ENCODE measurements at places on chromosomes 6 and 20. TPM values are rescaled to one million over a fixed set of nuclear protein-coding genes. Genes with fewer than 3 reads are reported as not detected.

DNA sequence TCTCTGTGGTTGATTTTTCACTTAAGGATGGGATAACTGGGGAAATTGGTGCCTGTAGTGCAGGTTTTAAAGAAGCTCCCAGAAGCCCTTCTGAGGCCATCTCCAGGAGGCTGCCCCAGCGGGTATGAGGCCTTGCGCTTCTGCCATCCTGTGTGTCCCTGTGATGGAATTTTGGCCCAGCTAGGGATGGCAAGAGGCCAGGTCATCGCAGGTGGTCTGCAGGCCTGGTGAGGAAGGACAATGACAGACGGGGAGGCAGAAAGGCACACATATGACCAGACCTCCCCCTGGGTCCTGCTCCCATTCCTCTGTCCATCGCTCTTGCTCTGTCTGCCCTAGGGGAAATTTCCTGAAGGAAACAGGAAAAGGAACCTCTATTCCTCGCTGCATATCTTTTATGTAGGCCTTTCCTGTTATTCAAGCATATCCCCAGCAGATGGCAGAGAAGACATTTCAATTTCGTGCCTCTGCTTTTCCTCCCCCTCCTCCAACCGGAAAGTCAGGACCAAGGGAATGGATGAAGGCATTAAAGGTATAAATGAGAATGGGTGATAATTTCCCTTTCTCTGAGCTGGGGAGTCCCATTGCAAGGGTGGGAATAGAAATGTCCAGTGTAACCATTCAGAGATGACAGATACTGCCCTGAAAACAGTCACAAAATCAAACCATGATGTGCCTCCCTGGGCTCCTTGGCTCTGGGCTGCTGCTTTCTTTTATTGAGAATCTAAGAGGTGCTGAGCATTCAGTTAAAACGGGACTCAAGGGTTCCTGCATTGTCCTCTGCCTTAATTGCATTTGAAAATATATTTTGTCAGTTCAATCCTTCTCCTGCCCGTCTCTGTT is 17.6 kb upstream of the HLA-F start:
- H3K4me1 ChIP-seq: peaks cover 20% of the 10 kb centered on the region
- no peak overlapping the region for H3K4me3 ChIP-seq
- no peak for DNase-seq
- H3K27ac ChIP-seq: no peak overlapping the region

GRCh38 chr6:116106146-116106545 is 5.5 kb downstream of the NT5DC1 start:
- no peak overlapping the region for H3K27ac ChIP-seq
- H3K4me3 ChIP-seq: no peak overlapping the region
- peaks cover 69% of the 10 kb centered on the region for H3K4me1 ChIP-seq

DNA sequence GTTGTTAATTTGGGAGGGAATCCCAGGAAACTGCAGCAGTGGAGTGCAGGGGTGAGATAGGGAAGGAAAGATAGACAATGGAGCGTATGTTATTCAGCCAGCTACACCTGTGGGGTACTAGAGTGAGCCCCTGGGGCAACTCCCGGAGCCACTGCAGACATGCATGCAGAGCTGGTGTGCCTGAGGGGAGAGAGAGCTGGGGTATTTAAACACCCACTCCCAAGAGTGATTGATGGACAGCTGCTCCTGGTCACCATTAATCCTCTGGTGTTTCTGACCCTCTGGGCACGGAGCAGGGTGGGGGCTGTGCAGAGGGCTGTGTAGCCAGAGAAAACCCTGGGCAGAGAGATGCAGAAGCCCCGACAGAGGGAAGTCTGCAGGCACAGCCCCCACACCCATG is 146.7 kb upstream of the CDH4 start:
- H3K27ac ChIP-seq: no peak overlapping the region
- H3K27me3 ChIP-seq: no peaks in the 10 kb centered on the region
- H3K4me1 ChIP-seq: no peaks in the 10 kb centered on the region
- no peaks in the 10 kb centered on the region for H3K36me3 ChIP-seq

DNA sequence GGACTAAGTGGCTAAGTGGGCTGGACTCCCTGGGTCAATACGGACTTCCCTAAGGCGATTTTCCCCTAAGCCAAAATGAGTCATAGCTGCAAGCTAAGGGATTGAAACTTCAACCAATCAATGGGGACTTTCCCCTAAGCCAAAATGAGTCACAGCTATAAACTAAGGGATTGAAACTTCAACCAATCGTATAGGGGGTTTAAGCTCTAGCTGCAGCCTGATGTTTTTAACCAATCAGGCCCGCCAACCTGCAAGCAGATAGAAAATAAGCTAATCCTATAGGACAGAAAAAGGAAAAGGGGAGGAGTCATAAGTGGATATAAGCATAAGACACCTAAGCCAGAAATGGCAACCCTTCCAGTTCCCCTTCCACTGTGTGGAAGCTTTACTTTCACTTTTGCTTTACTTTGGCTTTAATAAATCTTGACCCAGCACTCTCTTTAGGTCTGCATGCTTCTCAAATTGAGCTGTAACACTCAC is 655.0 kb upstream of the HS3ST5 start:
- no peaks in the 10 kb centered on the region for H3K4me1 ChIP-seq
- H3K4me3 ChIP-seq: no peak overlapping the region
- H3K27me3 ChIP-seq: no peaks in the 10 kb centered on the region
- H3K27ac ChIP-seq: no peak overlapping the region
- no peaks in the 10 kb centered on the region for H3K36me3 ChIP-seq
- DNase-seq: no peak

- no peaks in the 10 kb centered on the region for H3K4me1 ChIP-seq
- no peaks in the 10 kb centered on the region for H3K36me3 ChIP-seq
- H3K27me3 ChIP-seq: no peaks in the 10 kb centered on the region
- no peak overlapping the region for H3K4me3 ChIP-seq
- no peak for DNase-seq
Measured at GRCh38 chr6:168514216-168514615, 73.2 kb downstream of the SMOC2 start.

DNA sequence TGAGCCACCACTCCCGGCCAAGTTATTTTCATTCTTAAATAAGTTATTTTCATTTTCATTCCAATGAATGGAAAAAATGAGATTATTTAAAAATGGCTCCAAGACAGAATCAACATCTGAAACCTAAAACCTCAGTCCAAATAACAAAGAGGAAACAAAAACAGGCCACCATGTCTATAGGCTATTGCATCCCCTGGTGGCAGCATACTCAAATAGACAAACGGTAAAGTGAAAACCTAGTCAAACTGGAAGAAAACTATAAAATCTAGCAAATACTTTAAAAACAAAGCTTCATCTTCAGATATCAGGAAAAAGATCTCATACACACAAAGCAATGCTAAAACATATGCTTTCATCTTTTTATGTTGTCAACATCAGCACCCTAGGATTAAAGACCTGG is 20.9 kb downstream of the IL17A start:
- H3K27ac ChIP-seq: no peak overlapping the region
- H3K27me3 ChIP-seq: no peaks in the 10 kb centered on the region
- H3K36me3 ChIP-seq: no peaks in the 10 kb centered on the region
- no peak for DNase-seq

- no peaks in the 10 kb centered on the region for H3K36me3 ChIP-seq
- no peak overlapping the region for H3K4me3 ChIP-seq
- no peak for DNase-seq
- no peaks in the 10 kb centered on the region for H3K4me1 ChIP-seq
Measured at GRCh38 chr6:124723671-124724070, 238.6 kb upstream of the RNF217 start.

DNA sequence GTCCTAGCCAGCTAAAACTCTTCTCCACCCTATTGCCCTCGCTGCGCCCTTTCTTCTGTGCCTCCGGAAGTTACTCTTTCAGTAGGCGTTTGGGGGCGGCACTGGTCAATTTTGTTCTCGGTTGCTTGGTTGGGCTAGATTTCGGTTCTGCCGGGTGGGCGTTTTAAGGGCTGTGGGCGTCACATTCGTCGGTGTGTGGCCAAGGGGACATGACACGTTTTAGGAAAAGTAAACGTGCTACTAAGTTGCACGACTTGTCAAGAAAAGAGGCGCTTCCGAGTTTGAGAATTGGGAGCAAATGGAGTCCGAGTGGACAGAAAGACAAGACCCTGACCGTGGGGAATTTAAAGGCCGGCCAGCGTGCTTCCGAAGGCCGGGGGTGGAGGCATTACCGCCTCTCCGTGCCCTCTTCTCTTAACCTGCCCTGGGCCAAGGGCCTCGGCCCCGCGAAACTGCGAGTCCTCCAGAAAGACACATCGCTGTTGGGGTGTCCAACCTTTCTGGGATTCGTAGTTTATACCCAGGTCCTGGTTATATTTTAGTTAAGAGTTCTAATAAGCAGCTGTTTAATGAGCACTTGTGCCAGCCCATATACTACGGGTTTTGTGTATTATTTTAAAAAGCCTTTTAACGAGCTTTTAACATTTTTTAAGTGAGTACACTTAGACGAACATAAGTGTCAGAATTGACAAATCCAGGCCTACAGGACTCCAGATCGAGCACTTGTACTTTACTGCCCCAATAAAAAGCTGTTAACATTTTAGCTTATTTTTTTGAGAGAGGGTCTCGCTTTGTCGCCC is 664 bp upstream of the BAG6 start:
- peak overlapping the region; percentile 93 for H3K27ac ChIP-seq
- H3K36me3 ChIP-seq: peaks cover 16% of the 10 kb centered on the region
- peak overlapping the region; percentile 93 for H3K4me3 ChIP-seq
- H3K27me3 ChIP-seq: no peaks in the 10 kb centered on the region
- H3K4me1 ChIP-seq: peaks cover under 1% of the 10 kb centered on the region

SS18L1 gene
- total RNA-seq: 24.3 TPM

OVOL2 gene
- not detected for total RNA-seq

SNPH gene
- 0.50 TPM for total RNA-seq

Measured in liver (tissue), 10 donors.